ENCODE measurements at places on chromosomes 12 and 14.

- DNase-seq = no peak
These were observed 933.8 kb downstream of the TMEM121 start for GRCh38 chr14:106459971-106460730.

DNA sequence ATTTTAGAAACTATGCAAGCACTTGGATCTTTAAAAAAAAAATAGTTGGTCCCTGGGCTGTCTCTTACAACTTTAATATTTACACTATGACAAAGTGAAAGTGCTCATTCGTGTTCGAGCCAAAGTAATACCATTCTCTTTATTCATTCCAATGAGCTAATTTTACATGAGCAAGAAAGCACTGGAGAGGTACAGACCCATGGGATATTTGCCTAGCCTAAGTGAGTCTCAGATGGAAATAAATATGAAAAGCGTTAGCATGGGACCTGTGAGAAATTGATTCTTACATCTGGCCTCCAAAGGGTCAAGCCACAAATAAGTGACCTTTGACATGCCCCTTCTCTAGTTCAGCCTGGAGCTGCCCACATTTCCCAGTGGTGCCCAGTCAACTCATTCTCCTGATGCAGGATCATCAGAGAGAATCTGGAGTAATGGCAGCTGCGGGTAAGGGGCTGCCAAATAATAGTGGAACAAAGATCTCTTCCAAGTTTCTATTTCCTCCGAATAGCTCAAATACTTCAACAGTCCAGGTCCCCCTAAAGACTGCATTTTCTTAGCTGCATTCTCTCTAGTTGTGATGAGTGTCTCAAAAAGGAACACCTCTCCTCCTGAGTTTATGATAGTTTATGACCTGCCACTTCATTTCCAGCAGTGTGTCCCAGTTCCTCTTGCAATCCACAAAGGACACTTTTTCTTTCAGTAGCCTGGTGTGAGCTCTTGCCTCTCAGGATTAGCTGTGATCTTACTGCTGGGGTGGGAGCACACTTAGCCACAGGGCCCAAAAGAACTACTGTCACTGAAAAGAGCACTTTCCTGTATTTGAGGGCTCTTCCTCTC, 208.2 kb downstream of the DAD1 start:
- DNase-seq = no peak

GRCh38 chr12:2688381-2688931, 106.3 kb upstream of the FKBP4 start:
- DNase-seq = no peak

- no peak for DNase-seq
These were observed 76.6 kb upstream of the GPR68 start for GRCh38 chr14:91321131-91321530.

- no peak for DNase-seq
These were observed 6.3 kb downstream of the KRT80 start for GRCh38 chr12:52185400-52185967.

GRCh38 chr12:45543887-45544286, 185.6 kb upstream of the ARID2 start:
- no peak for DNase-seq

GRCh38 chr12:52980650-52981423, 25.4 kb upstream of the EIF4B start:
- peak; percentile 94 for DNase-seq

GRCh38 chr12:121753844-121754264, 39.6 kb downstream of the RHOF start:
- no peak for DNase-seq

DNA sequence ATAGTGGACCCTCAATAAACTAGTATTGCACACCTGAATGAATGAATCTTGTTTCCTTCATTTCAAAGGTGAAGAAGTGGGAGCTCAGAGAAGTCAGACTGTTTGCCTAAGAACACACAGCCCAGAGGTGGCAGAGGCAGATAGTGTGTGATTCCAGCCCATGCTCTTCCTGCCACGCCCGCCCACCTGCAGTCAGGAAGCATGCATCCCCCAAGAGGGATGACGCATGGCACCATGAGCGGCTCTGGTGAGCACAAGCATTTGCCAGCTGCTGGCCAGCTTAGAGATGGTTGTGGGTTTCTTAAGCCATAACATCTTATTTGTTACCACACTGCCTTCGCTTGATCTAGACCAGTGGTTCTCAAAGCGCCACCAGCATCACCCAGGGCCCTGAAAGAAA, 133.8 kb downstream of the RIMBP2 start:
- no peak for DNase-seq

- DNase-seq = peak; percentile 41
These were observed 99.2 kb downstream of the ADGRD1 start for GRCh38 chr12:131052929-131053328.

DNA sequence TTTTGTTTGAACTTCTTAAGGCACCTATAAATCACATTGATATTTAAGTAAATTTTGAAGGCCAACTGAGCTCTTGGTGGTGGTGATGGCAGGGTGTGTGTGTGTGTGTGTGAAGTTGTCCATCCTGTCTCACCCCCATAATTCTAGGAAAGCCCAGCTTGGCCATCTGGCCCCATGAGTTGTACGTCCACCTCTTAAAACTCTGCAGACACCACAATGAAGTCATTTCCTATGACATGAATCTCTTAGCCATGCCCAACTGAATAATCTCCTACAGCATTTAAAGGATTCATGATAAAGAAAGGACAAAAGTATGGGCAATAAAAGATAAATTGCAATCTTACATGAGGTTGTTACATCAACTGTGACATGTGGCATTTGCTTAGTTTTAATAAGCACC, 123.4 kb downstream of the TTC7B start:
- DNase-seq = no peak

DNA sequence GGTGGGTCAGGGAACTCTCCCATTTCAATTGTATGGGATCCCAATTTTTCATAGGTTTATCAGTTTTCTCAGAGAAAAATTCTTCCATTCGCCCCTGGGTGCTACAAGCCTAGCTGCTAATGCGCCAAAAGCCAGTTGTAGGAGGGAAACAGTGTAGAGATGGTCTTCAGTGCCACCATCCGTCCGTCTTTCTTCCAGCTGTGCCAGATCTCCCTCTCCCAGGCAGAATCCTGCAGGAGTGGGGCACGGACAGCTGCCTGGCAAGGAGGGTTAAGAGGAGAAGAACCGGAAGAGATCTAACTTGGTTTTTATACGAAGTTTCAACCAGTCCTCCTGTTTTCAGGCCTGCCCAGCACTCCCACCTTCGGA, 38.9 kb upstream of the FUT8 start:
- DNase-seq = no peak
